Stimulated activated CD4-positive, alpha-beta T cell treated with anti-CD3 and anti-CD28 coated beads, Interleukin-1b, Interleukin-23, amount 100 ng/mL, for 1 hour (primary cell): ENCODE measurements at places on chromosomes 12 and 14.

GRCh38 chr14:93736378-93737014 is 51.8 kb downstream of the PRIMA1 start:
- DNase-seq = no peak

- no peak for DNase-seq
These were observed 4.6 kb downstream of the FBRSL1 start for GRCh38 chr12:132494294-132495164.

GRCh38 chr14:24289649-24290280 is 9.8 kb downstream of the DHRS1 start:
- DNase-seq = no peak

GRCh38 chr12:132329036-132329719 is at the start of gene GALNT9:
GALNT9 (minus strand) TSS chr12:132329589; CDS start chr12:132329203, 386 bp downstream.
- DNase-seq = no peak

DNA sequence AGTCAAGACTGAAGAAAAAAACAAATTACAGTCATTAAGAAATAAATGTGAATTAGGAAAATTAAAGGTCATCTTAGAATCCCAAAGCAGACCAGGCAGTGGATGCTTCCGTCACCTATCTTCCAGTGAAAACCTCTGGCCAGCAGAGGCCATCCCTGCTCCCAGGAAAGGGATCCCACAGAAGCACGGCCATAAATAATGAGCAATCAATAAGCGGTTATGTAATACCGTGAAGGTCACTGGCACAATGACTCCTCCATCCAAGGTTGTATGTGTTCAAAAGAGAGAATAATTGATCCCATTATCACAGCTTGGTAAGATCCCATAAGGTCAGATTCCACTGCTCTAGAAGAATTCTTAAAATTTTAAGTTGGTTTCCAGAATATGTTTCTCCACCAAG is 85.7 kb downstream of the PPP2R5E start:
- DNase-seq = no peak

DNA sequence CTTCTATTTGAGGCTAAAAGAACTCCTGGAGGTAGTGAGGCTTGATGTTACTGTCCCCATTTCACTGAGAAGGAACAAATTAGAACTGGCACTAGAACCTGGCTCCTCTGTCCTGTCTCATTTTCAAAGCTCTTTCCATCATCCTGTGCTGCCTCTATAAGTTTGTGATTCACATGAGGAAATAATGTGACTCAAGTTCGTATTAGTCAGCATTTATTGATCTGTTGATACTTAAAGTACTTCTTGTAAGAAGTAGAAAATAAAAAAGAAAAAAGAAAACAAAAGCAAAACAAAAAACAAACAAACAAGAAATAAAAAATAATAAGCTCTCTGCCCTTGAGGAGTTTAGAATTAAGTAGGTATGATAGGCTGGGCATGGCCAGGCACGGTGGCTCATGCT is 2.3 kb upstream of the ESPL1 start:
- DNase-seq = no peak

DNA sequence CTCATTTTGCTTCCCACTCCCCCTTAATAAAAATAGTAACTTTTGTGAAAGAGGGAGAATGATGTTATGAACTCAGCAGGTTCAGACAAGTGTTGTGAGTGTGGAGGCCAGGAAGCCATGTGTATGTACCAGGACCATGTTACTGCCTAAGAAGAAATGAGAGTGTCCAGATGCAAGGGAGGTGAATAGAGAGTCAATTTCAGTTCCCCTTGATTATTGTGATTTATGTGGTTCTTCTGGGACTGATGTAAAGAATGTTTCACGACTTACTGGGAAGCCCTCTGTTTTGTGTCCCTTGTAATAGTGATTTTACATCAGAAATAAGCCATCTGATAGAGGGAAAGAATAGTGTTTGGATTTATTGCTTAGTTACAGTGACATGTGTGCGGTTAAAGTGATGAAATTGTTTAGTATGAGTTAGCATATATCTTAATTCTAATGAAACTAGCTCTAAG is 32.5 kb downstream of the FBXO34 start:
- no peak for DNase-seq

GRCh38 chr12:95271465-95271864 is 53.9 kb downstream of the VEZT start:
- DNase-seq = no peak

DNA sequence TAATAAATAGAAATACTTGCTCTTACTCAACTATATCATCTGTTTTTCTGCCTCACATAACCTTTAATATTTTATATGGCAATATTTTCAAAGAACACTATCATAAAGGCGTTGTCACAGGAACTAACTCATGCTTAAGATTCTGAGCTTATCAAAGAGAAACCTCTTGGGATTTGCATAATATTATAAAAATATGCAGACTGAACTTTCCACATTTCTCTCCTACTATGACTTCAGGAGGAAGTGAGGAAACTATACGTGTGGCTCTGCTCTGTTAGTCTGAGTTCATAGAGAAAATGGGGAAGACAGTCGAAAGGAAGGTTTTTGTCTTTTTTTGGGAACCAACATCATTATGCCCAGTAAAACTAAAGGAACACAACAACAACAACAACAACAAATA is 124.7 kb downstream of the GARIN6 start:
- DNase-seq = no peak
